Ammon's horn (tissue), 1 donor: ENCODE measurements at places on chromosomes 16 and 17.

DNA sequence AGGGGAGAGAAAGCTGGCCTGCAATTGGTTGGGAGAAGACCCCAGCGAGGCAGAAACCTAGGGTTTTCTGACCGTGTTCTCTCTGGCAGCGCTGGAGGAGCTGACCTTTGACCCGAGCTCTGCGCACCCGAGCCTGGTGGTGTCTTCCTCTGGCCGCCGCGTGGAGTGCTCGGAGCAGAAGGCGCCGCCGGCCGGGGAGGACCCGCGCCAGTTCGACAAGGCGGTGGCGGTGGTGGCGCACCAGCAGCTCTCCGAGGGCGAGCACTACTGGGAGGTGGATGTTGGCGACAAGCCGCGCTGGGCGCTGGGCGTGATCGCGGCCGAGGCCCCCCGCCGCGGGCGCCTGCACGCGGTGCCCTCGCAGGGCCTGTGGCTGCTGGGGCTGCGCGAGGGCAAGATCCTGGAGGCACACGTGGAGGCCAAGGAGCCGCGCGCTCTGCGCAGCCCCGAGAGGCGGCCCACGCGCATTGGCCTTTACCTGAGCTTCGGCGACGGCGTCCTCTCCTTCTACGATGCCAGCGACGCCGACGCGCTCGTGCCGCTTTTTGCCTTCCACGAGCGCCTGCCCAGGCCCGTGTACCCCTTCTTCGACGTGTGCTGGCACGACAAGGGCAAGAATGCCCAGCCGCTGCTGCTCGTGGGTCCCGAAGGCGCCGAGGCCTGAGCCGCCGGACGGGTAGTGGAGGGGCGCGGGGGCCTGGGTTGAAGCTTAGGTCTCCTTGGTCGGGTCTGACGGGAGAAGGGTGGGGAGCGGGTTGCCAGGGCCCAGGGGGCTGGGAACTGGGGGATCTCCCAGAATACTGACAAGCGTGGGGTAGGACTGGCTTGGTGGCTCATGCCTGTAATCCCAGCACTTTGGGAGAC, 7.4 kb upstream of the PYDC1 start:
- no peak for DNase-seq

- peak; percentile 76 for DNase-seq
These were observed 13.6 kb downstream of the CEP20 start for GRCh38 chr16:15874745-15875314.

- DNase-seq = no peak
These were observed 9.6 kb downstream of the IL32 start for GRCh38 chr16:3074860-3075522.

GRCh38 chr17:4900231-4901107, 1.1 kb downstream of the C17orf107 start:
- DNase-seq = no peak

- DNase-seq = no peak
These were observed 2.5 kb upstream of the FBXL19 start for GRCh38 chr16:30920891-30921290.

DNA sequence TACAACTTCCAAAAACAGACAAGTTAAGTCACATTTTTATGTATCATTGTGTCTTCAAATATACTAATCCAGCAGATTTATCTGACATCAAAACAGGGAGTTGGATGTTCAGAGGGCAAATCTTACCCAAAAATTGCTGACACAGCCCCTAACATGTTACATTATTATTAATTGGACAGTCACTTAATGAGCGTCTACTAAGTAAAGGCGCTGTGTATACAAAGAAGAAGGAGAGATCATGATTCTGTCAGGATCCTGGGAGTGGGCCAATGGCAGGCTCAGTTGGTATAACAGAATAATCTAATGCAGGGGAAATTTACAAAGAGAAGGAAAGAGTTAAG, 18.4 kb upstream of the CD300E start:
- no peak for DNase-seq

- DNase-seq = peak; percentile 15
These were observed 2.2 kb upstream of the CHD3 start for GRCh38 chr17:7886227-7887037.

- no peak for DNase-seq
These were observed 38.6 kb upstream of the TENT4B start for GRCh38 chr16:50114357-50115129.

DNA sequence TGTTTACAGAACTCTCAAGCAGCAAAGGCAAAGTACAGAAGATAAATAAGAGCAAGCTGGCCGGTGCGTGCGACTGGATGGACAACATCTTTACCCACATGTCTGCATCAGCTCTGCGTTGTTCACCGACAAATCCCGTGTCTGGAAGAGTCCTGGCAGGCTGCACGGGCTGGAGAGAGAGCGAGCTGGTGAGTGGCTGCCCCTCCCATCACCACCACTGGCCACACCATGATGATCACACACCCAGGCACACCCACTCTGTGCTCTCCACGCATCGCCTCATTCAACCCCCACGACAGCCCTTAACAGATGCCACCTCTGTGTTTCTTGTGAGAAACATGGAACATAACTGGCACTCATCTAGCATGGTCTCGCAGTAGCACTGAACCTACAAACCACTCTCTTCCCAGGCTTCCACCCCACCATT, 59.2 kb downstream of the ANKRD11 start:
- DNase-seq = no peak
